ENCODE measurements at places on chromosomes 12 and 14.

GRCh38 chr12:83046019-83046418 lies 359.3 kb downstream of the TMTC2 start:
- DNase-seq = peak; percentile 27

DNA sequence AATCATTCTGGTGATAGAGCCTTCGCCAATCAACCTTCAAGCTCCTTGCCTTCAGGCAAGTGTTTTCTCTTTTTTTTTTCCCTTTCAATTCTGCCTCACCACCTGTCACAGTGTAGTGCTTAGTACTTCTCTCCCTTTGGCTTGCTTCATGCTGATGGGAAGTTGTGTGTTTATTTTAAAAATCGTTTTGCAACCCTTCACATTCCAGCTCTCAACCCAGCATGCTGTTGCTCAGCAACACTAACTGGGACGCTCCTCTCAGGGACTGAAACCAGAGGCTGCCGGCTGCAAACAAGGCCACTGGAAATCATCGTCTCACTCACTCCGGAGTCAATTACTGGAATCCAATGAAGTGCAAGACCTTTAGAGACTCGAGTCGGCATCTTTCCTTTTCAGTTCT lies 342.7 kb downstream of the PRKD1 start:
- DNase-seq = peak; percentile 54

GRCh38 chr14:25303934-25304333 lies 254.0 kb upstream of the STXBP6 start:
- DNase-seq = no peak

GRCh38 chr12:48788524-48788853 lies 400 bp downstream of the ADCY6 start:
- DNase-seq = no peak

DNA sequence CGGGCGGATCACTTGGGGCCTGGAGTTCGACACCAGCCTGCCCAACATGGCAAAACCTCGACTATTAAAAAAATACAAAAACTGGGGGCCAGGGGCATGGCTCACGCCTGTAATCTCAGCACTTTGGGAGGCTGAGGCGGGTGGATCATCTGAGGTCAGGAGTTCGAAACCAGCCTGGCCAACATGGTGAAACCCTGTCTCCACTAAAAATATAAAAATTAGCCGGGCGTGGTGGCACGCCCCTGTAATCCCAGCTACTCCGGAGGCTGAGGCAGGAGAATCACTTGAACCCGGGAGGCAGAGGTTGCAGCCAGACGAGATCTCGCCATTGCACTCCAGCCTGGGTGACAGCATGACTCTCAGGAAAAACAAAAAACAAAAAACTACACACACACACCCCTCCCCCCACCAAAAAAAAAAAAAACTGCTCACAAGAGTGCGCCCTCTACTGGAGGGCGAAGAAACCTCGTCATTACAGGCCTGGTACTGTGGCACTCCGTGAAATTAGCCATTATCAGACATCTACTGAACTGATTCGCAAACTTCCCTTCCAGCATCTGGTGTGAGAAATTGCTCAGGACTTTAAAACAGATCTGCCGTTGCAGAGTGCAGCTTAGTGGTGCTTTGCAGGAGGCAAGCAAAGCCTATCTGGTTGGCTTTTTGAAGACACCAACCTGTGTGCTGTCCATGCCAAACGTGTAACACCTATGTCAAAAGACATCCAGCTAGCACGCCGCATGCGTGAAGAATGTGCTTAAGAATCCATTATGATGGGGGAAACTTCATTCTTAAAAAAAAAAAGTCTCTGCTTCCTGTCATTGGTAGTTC lies 7.7 kb downstream of the PPP1R3E start:
- DNase-seq = no peak

DNA sequence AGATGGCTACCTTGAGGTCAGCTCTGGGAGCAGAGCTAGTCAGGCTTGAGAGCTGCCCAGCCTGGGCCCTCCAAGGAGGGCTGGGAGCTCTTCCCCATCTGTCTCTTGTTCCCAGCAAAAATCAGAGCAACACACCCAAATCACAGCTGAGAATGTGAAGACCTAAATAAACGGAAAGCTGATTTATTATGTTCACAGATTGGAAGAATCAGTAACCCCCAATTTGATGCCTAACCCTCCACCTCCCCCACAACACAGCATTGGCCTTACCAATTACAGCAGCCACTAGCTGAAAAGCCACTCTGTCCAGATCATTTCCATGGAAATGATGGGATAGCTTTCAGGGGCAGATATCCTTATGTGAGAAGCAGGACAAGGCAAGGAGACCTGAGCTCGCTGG lies 7.1 kb upstream of the ACTN1 start:
- DNase-seq = no peak

DNA sequence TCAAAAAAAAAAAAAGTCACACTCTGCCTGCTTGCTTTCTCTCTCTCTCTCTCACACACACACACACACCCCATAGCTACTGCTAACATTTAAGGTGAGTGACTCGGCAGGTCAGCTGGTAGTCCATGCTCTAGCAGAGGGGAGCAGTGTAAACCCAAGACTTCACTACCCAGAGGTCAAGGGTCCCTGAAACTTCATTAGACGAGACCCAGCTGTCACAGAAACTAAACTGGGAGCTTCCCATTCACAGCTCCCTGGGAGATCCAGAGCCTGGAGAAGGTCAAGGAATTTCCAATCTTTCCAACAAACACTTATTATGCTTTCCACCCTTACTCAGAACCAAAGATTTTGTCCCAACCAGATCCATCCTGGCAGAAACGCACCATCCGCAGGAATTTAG lies 33.2 kb downstream of the CKAP4 start:
- no peak for DNase-seq

- peak; percentile 76 for DNase-seq
Measured at GRCh38 chr14:21071225-21072030, 1.3 kb downstream of the ARHGEF40 start.

GRCh38 chr12:53200458-53201176 lies 6.4 kb downstream of the ITGB7 start:
- no peak for DNase-seq

GRCh38 chr14:97058074-97058467 lies 260.9 kb downstream of the VRK1 start:
- no peak for DNase-seq

GRCh38 chr14:64693810-64694165 lies 10.4 kb upstream of the PLEKHG3 start:
- no peak for DNase-seq
